ENCODE measurements at places on chromosomes 1 and 21.
A peak's percentile ranks its signal among the peaks of the same experiment; 100 is the strongest.

- DNase-seq: no peak
Observed at GRCh38 chr1:246680190-246680589, 44.0 kb upstream of the SCCPDH start.

DNA sequence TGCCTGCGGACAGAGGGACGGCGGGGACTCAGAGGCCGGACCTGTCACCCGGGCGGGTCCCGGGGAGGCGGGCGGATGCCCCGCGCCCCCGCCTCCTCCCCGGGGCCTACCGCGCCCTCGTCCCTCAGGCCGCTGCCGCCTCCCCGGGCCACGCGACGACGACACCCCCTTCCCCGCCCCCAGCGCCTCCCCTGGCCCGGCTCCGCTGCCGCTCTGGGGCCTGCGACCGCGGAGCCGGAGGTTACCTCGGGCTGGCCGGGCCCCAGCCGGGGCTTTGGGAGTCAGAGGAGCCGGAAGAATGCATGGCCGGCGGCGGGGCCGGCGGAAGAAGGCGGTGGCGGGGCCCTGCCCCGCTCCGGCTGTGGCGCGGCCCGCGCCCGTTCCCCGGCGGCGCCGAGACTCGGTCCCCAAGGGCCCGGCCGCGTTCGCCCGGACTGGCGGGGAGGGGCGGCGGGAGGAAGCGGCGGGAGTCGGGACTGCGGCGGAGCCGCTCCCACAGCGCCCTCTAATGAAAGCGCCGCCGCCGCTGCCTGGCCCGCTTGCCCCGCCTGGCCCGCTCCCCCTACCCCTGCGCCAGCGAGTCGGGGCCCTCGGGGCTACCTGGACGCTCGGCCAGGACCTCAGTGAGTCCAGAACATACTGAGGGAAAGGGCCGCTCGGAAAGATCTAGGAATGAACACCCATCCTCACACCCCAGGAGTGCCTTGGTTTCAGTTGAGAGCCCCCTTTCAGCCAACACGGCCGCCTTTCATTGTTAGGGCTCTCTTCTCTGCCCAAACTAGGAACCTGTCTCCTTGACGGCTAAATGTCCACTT, at the start of gene LPGAT1:
Gene LPGAT1, minus strand, starts transcription at position 436 of the 815 bp plus-strand sequence. CDS start 1,467 bp downstream, outside the sequence.
- DNase-seq: peak; percentile 89

DNA sequence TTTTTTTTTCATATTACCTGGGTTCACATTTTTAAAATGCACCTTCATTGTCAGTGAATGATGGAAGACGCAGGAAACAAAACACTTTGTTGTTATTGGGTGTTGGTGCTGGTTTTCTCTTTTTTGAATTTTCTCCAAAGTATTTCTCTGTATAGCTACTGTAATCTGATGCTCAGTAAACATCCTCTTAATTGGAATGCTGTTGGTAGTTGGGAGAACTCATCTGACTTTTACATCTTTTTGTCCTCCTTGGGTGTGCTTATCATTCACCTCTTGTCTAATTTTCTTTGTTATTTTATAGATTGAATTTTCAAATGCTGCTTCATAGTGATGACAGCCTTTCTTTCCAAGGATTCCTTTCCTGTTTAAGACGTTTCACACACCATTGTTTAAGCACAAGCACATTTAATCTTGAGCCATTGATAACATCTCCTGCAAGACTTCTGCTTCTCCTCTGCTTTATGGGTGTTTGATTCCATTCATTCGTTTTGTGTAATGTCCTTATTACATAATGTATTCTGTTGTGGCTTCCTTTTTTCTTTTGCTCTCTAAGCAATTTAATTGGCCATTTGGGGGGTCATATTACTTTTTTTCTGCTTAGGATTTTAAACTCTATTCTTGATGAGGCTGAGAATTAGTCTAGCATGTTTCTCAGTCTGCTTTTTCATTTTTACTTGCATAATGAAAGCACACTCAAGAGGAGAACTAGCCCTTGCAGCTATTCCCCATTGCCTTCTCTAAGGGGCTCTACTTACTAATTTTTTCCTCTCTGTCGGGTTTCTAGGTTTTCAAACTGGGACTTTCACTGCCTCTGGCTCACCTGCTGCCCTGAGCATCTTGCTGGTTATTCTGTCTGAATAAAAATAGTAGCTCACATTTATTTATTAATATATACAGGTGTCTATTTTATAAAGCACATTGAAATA, 42.0 kb upstream of the CD34 start:
- no peak for DNase-seq

DNA sequence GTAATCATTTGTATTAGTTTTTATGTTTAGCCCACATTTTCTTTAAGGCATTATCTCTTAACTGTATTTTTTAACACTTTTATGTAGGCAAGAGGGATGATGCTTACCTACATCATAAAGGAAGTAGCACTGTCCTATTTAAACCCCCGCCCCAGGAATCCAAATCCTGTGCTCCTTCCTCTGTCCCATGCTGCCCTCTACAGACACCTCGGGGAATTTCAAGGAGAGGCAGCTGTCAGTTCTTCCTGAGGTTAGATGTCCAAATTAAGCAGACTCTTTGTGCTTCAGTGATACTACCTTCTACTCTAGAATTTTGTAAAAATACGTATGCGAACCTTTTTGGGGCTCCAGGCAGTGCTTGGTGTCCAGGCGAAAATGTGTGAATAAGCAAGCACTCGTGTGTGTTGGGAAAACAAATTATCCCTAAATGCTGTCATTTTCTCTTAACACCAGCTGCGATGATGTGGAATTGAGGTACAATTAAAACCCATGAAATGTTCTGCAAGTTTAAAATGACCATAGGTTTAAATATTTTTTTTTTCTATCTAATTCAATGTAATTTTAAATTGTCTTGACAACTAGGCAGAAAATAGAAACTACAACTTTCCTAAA, 19.2 kb downstream of the CRCT1 start:
- DNase-seq: no peak

DNA sequence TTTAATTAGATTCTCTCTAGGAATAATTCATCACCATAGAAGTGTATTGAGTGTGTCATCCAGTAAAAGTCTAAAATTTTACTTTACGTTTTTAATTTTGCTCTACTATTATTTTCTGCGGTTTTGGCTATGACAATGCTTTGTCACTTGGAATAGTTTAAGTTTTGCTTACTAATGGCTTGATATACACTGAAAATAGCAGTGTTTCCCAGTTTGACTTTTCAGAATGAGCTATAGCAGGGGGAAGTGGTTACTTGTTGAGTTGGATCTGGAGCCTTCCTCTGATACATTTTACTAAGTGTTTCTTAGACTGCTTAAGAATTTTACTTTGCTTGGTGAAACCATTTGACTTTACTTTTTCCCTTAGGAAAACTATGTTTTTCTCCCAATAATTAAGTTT, 5.0 kb downstream of the DNAJC16 start:
- DNase-seq: no peak

GRCh38 chr1:17004466-17005364, 7.0 kb downstream of the ATP13A2 start:
- DNase-seq: no peak

- DNase-seq: no peak
Observed at GRCh38 chr1:24699628-24700027, 45.6 kb upstream of the CLIC4 start.

GRCh38 chr1:190273161-190273560, 204.5 kb downstream of the BRINP3 start:
- DNase-seq: no peak

DNA sequence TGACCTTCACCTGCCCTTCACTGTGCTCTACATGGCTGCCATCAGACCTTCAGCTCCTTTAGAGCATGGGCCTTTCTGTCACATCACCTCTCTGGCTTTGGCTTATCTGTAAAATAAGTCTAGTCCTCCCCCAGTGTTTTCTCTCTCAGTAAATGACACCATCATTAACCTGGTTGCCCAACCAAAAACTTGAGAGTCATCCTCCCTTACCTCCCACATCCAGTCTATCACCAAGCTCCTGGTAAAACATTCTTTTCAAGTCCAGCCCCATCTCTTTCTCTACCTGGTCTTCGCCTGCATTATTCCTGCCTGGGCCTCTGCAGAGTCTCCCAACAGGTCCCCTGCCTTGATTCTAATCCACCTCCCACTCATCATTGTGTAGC, 13.1 kb downstream of the SLC26A9 start:
- DNase-seq: no peak

- no peak for DNase-seq
Observed at GRCh38 chr1:210358626-210359025, 29.9 kb downstream of the HHAT start.

GRCh38 chr21:38490411-38491020, 7.8 kb downstream of the ERG start:
- DNase-seq: no peak

- DNase-seq: no peak
Observed at GRCh38 chr1:203453616-203454015, 22.0 kb upstream of the PRELP start.

DNA sequence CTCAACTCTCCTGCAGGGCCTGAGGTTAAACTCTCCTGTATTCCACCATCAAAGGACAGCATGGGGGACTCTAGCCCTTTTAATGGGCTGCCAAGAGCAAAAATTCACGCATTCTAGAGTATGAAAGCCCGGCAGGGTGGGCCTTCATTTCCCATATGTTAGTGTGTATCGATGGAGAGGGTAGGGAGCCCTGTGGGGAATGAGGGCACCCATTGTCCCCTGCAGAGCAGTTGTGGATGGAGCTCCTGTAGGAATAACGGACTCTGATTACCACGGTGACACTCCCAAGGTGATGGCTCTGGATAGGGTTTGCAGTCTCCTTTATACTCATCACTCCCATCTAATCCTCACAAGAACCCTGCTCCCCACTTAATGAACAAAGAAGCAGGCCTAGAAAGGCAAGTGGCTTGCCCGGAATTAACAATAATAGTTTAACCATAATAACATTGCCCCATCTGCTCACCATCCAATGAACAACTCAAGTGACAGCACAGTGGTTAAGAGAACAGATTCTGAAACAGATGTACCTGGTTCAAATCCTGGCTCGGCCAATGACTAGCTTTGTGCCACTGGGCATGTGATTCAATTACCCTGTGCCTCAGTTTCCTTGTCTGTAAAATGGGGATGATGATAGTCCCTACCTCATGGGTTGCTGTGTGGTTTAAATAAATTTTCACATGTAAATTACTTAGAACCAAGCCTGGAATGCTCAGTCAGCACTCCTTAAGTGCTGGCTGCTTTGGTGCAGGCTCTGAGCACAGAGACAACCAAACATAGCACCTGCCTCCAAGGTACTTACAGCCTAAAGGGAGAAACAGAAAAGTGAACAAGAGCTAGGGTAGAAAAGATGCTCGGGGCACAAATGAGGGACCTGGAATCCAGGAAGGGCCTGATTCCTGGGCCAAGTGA, 29.0 kb downstream of the HIVEP3 start:
- DNase-seq: no peak

- DNase-seq: peak; percentile 33
Observed at GRCh38 chr1:43836267-43836951, 97.2 kb upstream of the ARTN start.

DNA sequence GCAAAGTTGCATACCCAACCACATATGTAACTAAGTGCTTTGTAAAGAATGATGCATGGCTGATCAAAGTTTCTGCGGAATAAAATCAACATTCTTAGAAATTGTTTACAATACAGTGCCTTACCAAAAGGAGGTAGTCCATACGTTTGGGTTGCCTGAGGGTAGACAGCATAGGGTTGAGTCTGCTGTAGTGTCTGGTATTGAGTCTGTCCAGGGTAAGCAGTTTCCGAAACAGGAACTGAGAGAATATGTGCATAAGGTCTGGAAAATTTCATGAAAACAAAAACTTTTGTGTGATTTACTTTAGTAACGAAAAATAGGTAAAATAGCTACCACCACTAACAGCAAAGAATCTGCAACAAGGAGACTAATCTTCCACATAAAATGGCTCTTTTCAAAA, 53.0 kb downstream of the EYA3 start:
- no peak for DNase-seq

DNA sequence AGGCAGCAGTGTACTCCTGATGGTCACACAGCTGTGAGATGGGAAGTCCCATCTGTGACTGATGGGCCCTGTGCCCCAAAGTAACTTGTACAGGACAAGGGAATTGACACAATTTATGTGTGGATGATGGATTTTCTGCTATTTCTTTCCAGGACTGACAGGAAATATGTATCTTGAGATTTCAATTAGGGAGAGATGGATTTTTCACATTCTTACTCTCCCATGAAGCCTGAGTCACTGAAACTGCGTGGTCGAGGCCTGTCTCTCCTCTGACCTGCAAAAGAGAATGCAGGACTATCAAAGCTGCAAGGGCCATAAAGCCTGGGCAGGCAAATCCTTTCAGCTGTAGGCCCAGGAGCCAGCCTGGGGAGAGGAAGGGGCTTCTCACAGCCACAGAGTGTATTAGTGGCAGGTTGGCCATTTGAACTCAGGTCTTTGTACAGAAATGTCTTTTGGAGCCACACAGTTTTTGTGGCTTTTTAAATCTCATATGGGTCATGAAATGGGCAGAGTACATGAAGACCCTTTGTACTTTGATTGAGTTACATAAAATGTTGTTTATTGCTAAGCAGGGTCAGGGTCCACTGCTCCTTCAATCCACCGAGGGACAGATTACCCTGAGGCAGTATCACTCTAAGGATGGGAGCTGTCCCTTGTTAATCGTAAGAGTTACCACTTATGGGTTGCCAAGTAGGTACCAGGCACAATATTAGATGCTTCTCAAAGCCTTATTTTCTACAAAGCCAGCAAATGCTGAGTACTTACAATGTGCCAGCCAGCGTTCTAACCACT, 14.8 kb downstream of the ALX3 start:
- DNase-seq: no peak

GRCh38 chr21:32934829-32935228, 90.9 kb upstream of the OLIG2 start:
- no peak for DNase-seq

DNA sequence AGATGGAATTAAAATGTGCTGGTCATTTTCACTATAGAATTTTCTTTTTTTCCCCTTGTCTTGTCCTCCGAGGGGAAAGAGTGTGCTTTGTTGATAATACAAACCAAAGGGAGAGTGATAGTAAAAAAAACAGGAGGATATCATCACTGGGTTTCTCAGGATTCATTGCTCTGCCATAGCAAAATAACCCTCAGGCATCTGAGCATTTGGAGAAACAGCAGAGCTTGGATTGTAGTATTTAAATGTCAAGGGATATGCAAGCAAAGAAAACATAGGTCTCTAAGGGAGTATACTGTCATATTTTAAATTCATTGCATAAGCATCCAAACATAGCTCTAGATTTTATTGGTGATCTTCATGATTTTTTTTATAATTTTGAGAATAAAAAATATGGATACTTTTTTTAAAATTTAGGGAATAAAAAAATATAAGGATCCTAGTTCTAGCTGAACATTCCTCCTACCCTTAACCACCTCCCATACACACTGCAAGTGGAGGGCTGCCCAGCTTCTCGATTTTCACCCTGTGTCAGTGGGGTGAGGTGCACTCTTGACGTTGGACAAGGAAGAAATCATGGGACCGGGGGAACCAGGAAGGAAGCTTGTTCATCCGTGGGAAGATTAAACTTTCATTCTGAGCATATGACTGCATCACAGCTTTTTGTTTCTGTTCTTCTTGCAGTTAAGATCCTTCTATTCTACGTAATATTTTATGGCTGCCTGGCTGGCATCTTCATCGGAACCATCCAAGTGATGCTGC, 4.4 kb downstream of the ATP1B1 start:
- no peak for DNase-seq

- no peak for DNase-seq
Observed at GRCh38 chr1:41894101-41894807, 24.5 kb downstream of the HIVEP3 start.

- DNase-seq: no peak
Observed at GRCh38 chr1:47713333-47713953, 275.6 kb downstream of the FOXD2 start.

- no peak for DNase-seq
Observed at GRCh38 chr1:94951046-94951445, 24.1 kb upstream of the CNN3 start.

Measured in psoas muscle (tissue), 8 donors.